Heart right ventricle (tissue), 16 donors: ENCODE measurements at places on chromosomes 11 and 22.

DNA sequence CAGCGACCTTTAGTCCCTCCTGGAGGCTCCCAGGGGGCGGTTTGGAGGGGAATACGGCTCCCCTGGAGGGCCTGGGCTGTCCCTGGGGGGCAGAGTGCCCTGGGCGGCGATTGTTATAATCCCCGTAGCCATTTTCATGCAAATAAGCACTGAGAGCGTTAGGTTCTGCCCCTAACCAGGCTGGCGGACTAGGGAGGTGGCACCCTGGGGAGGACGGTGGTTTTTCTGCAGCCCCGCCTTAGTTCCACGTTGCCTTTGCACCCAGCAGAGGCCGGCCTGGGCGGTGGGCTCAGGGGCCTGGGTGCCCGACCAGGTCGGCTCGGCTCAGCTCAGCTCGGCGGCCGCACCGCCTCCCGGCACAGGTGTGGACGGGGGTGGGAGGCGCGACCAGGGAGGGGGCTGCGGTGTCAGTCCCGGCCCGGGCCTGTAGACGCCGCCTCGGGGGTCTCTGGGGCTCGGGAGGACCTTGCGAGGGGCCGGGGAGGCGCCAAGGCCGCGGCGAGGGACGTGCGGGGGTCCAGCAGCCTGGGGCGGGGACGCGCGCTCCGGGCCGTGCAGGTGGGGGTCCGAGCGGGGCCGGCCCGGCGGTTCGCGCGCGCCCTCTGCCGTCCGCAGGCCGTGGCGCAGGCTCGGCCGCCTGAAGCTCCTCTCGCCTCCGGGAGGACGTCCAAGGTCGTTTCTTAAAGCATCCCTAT, 2.3 kb upstream of the DUSP8 start:
- peak overlapping the region; percentile 77 for H3K4me3 ChIP-seq
- no peaks in the 10 kb centered on the region for H3K36me3 ChIP-seq
- H3K4me1 ChIP-seq = peaks cover 15% of the 10 kb centered on the region
- H3K27me3 ChIP-seq = no peaks in the 10 kb centered on the region
- DNase-seq = no peak

DNA sequence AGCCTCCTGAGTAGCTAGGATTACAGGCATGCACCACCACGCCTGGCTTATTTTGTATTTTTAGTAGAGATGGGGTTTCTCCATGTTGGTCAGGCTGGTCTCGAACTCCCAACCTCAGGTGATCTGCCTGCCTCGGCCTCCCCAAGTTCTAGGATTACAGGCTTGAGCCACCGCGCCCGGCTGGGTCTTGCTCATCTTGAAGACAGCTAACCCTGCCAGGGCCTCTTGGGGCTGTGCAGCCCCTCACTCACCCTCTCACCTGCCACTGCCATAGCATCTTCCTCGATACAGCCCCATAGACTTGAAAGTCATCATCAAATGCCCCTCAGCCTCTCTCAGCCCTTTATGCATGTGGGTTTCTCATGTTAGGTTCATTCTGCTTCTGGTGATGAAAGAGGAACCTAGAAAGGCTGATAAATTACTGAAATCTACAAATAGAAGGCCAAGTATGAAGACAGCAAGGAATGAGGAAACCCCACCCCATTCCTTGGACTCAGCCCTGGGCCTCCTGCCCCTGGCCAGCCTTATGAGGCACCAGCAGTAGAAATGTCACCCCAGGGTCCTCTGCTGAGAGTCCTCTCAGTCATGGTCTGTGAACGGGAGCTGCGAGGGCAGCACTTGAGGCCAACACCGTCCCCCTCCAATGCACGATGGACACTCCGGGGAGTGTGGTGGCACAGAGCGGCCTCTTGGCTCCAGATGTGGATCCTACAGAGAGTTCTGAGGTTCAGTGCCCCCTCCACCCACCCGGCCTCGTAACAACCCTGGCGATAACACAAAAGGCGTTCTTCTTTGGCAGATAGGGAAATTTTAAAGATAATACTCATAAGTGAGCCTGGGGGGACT, 24.8 kb downstream of the SCGB1A1 start:
- H3K27me3 ChIP-seq = no peaks in the 10 kb centered on the region
- peak overlapping the region; percentile 54 for H3K4me3 ChIP-seq
- no peaks in the 10 kb centered on the region for H3K36me3 ChIP-seq

GRCh38 chr22:33382436-33382835, 324.3 kb upstream of the SYN3 start:
- no peak overlapping the region for H3K4me3 ChIP-seq
- H3K36me3 ChIP-seq = peaks cover 34% of the 10 kb centered on the region
- H3K27me3 ChIP-seq = no peaks in the 10 kb centered on the region
- no peak for DNase-seq
- H3K4me1 ChIP-seq = no peaks in the 10 kb centered on the region
- H3K27ac ChIP-seq = no peak overlapping the region

GRCh38 chr22:39467390-39467895, 10.6 kb downstream of the MGAT3 start:
- no peaks in the 10 kb centered on the region for H3K27me3 ChIP-seq
- H3K4me1 ChIP-seq = peaks cover 19% of the 10 kb centered on the region
- no peaks in the 10 kb centered on the region for H3K36me3 ChIP-seq
- H3K4me3 ChIP-seq = no peak overlapping the region
- DNase-seq = no peak

- H3K27me3 ChIP-seq = no peaks in the 10 kb centered on the region
- no peak overlapping the region for H3K4me3 ChIP-seq
- H3K27ac ChIP-seq = no peak overlapping the region
- H3K4me1 ChIP-seq = peaks cover 17% of the 10 kb centered on the region
Measured at GRCh38 chr22:43239193-43239780, 52.4 kb upstream of the TTLL12 start.

- no peak for DNase-seq
- H3K27me3 ChIP-seq = no peaks in the 10 kb centered on the region
- H3K4me3 ChIP-seq = no peak overlapping the region
- H3K27ac ChIP-seq = peak overlapping the region; percentile 85
Measured at GRCh38 chr11:118213201-118213600, 11.6 kb downstream of the JAML start.

- H3K36me3 ChIP-seq = no peaks in the 10 kb centered on the region
- H3K27ac ChIP-seq = no peak overlapping the region
- no peaks in the 10 kb centered on the region for H3K4me1 ChIP-seq
- no peaks in the 10 kb centered on the region for H3K27me3 ChIP-seq
- no peak overlapping the region for H3K4me3 ChIP-seq
Measured at GRCh38 chr11:118071416-118072030, 5.4 kb upstream of the TMPRSS4 start.

GRCh38 chr11:122162095-122162494, 46.1 kb upstream of the BLID start:
- H3K4me3 ChIP-seq = no peak overlapping the region
- peaks cover 12% of the 10 kb centered on the region for H3K4me1 ChIP-seq
- H3K27me3 ChIP-seq = no peaks in the 10 kb centered on the region
- no peak overlapping the region for H3K27ac ChIP-seq
- no peaks in the 10 kb centered on the region for H3K36me3 ChIP-seq

DNA sequence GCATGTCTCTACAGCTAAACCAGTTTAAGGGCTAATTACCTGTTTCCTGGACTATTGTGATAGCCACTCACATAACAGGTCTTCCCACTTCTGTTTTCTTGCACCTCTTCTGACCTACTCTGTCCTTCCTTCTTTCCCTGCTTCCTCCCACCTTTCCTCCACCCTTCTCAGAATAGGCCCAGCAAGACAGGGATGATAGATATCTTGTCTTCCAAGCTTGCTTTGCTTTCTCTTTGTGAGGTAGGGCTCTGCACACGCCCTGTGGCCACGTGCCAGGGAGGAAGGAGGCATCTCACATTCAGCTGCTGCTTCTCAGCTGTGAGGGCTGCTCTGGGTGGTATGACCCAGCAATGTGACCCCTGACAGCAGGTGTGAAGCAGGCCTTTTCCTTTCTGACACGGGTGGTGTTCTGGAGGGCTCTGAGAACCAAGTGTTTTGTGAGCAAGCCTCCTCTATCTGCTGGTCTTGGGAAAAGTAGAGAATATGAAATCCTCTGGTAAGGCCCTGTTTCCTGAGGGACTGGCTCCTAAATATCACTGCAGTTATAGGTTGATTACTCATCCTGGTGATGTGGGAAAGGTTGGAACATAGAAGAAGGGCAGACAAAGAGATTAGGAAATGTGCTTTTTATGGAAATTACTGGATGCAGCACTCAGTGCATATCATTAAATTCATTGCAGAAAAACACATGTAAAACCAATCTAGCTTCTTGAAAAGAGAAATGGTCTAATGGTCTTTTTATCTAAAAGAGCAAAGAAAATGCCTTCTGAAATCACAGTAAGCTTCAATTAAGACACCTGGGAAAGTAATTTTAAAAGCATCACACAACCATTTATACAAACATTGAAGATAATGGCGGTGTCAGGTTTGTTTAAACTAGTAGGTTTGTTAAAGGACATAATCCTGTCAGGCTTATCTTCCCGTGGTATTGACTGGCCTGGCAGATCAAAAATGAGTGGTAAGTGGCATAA, 8.5 kb downstream of the AMOTL1 start:
- no peak overlapping the region for H3K4me3 ChIP-seq
- peak; percentile 21 for DNase-seq
- H3K27me3 ChIP-seq = no peaks in the 10 kb centered on the region
- peaks cover 74% of the 10 kb centered on the region for H3K4me1 ChIP-seq

DNA sequence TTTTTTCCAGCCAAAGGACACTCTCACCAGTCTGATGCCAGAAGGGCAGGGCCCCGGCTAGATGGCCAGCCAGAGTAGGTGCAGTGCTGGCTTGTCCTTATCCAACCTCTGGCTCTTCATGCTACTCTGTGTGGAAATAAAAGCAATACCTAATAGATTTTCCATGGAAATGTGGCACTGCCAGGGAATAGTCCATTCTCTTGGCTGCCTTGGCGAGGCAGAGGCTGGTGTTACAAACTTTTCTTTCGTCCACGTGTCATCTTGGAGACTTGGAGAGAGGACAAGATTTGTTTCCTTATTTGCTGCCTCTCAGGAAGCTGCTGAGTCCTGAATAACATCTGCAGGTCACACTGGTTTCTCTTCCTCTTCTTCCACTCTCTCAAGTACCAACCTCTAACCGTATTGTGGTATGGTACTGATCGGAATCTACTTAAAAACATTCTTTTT, 17.2 kb upstream of the C1QTNF4 start:
- H3K36me3 ChIP-seq = peaks cover 6% of the 10 kb centered on the region
- no peaks in the 10 kb centered on the region for H3K27me3 ChIP-seq
- H3K4me3 ChIP-seq = no peak overlapping the region

- peak overlapping the region; percentile 45 for H3K27ac ChIP-seq
- no peaks in the 10 kb centered on the region for H3K4me1 ChIP-seq
- H3K27me3 ChIP-seq = no peaks in the 10 kb centered on the region
- no peaks in the 10 kb centered on the region for H3K36me3 ChIP-seq
- no peak overlapping the region for H3K4me3 ChIP-seq
Measured at GRCh38 chr11:36532941-36533601, 23.0 kb upstream of the TRAF6 start.

DNA sequence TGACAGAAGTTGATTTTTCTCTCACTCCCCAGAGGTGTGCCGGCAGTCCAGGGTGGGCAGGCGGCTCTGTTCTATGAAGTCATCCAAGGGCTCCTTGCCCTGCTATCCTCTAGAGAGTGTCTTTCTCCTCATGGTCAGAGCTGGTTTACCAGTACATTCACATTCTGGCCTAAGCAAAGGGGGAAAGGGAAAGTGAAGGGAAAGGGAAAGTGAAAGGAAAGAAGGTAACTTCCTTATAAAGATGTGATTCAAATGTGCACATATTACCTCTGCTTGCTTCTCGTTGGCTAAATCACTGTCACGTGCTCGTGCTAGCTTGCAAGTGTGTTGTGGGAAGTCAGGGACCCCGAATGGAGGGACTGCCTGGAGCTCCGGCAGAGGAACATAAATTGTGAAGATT, 2.9 kb upstream of the HTATIP2 start:
- H3K27me3 ChIP-seq = peaks cover 6% of the 10 kb centered on the region
- peak overlapping the region; percentile 26 for H3K27ac ChIP-seq
- H3K36me3 ChIP-seq = no peaks in the 10 kb centered on the region
- no peak overlapping the region for H3K4me3 ChIP-seq

GRCh38 chr11:33376331-33377310, 119.4 kb downstream of the HIPK3 start:
- no peaks in the 10 kb centered on the region for H3K36me3 ChIP-seq
- no peak overlapping the region for H3K27ac ChIP-seq
- H3K4me1 ChIP-seq = no peaks in the 10 kb centered on the region
- peaks cover 17% of the 10 kb centered on the region for H3K27me3 ChIP-seq

- DNase-seq = peak; percentile 87
- H3K36me3 ChIP-seq = no peaks in the 10 kb centered on the region
- H3K4me1 ChIP-seq = peaks cover 12% of the 10 kb centered on the region
- peak within 1 kb of the TSS; percentile 73 for H3K4me3 ChIP-seq
Measured at GRCh38 chr22:24805790-24806662, at the start of gene SGSM1. Gene SGSM1 (plus strand): TSS chr22:24806211. CDS start chr22:24806326, 115 bp downstream.

DNA sequence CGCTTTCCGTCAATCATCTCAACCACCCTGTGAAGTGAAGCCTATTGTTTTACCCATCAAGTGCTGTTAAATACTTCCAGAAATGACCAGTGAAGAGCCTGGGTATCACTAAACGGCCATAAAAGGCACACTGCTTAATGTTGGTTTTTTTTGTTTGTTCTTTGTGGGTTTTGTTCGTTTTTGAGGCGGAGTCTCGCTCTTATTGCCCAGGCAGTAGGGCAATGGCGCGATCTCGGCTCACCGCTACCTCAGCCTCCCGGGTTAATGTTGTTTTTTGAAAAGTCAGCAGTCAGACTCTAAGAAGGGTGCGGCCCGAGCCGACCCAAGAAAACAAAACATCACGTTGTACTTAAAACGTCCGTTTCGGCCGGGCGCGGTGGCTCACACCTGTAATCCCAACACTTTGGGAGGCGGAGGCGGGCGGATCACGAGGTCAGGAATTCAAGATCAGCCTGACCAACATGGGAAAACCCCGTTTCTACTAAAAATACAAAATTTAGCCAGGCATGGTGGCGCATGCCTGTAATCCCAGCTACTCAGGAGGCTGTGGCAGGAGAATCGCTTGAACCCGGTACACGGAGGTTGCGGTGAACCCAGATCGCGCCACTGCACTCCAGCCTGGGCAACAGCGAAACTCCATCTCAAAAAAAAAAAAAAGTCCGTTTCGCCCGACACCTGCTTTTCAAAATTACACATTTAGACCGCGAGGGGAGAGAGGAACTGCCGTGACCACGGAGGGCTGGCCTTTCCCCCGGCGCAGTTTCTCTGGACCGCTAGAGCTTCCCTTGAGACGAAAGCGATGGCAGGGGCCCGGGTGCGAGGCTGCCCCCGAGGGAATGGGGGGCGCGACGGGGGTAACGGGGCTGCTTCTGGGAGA, 714 bp downstream of the CD59 start:
- peaks cover 60% of the 10 kb centered on the region for H3K4me1 ChIP-seq
- no peaks in the 10 kb centered on the region for H3K27me3 ChIP-seq
- peak; percentile 40 for DNase-seq
- peak overlapping the region; percentile 87 for H3K4me3 ChIP-seq
- no peaks in the 10 kb centered on the region for H3K36me3 ChIP-seq
